Epithelial cell of proximal tubule (primary cell): ENCODE measurements at places on chromosomes 1 and 21.

- no peak for DNase-seq
These were observed 28.4 kb downstream of the SLC19A1 start for GRCh38 chr21:45513741-45514310.

GRCh38 chr1:118863688-118864087, 124.5 kb downstream of the TBX15 start:
- no peak for DNase-seq

- DNase-seq = no peak
These were observed 19.6 kb upstream of the RBM15 start for GRCh38 chr1:110319332-110320167.

DNA sequence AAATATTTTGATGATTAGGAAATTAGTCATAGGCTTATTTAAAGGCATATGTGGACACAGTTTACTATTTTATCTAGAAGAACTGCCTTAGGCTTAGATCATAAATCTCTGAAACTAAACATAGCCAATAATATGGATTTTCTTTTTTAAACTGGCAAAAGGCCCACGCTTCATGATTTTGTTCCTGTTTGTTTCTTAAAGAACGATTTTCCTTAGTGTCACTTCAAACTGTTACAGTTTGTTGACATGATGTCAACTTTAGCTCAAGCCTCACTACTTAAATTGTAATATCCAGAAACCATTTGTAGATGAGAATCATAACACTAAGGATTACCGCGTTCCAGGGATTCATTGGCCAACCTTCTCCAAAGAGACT, 322.6 kb downstream of the HHIPL2 start:
- no peak for DNase-seq

DNA sequence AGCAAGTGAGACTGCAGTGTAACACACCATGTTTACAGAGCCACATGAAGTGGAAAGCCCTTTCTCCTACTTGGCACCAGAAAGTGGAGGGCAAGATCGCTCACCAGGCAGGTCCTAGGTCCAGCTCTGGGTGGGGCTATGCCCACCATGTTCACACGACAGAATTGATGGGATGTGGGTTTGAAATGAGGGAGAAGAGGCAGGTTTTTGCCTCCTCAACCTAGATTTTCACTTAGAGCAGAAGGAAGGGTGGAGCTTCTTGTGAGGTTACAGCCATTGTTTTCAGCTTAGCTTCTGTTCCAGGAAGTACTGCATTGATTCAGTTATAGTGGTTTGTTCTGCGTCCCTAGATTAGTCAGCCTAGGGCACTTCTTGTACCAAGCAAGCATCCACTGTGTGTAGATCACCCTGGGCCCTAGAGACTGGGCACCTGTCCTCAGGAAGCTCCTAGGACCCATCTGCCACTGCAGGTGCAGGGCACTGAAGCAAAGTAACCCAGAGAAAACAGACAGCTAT, 2.3 kb downstream of the CD53 start:
- DNase-seq = no peak

GRCh38 chr1:197736685-197737084, 38.6 kb downstream of the DENND1B start:
- DNase-seq = no peak

DNA sequence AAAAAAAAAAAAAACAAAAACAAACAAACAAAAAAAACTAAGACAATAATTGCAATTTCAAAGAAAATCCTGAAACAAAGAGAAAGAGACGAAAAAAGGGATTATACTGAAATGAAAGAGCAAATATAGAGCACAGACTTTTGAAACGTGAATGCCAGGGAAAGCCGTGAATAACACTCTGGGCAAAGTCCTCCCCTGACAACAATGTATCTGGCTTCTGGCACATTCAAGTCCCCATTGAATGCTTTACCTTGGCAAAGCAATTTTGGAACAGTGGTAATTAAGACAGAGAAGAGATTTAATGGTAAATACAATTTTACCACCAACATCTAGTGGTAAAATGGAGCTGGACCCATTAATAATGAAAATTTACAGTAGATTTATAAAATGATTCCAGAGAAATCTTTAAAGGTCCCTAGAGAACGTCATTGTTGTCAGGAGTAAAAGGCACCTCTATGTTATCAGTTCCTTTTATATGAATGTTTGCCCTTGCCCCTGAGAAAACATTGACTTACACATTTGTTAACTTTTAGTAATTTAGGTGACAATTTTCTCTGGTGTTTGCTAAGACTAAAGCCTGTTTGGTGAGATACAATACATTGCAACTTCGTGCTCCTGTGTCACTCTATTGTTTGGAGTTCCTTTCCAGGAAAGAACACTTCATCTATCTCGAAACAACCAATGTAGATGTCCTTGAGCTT, 89.7 kb downstream of the GREM2 start:
- DNase-seq = no peak

- no peak for DNase-seq
These were observed 244.8 kb downstream of the LRRIQ3 start for GRCh38 chr1:73953186-73953585.

DNA sequence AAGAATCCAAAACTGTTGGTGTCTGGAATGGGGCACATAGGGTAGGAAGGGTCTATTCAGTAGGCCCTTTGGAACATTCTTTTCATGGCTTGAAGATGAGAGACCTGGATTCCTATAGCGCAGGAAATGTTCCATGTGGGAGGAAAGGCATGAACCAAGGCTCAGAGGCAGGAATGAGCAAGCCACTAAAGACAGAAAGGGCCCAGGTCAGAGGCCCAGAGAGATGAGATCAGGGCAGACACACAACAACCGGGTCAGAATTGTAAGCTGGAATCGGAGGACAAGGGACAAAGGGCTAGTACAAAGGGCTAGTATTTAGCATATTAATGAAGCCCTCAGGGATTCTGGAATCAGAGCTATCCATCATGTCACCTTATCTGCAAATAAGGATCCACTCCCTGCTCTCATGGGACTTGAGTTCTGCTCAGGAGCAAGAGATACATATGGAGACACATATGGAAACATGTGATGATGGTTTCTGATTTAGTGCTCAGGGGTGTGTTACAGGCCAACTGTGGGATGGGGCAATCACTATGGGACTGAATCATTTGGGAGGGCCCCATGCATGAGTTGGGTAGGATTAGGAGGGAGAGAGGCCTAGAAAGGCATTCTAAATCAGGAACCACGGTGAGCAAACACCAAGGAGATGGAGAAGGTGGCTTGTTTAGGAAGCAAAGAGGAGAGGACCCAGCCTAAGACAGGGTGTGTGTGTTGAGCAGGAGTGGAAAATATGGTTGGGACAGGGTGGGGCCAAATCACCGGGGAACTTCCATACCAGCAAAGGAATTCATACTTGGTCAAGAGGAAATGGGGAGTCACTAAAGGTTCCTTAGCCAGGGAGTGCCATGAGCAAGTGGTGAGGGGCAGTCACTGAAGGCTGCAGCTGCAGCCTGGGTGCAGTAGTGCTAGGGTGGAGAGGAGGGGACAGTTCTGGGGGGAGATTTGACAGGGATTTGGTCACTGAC, 8.6 kb downstream of the NECTIN4 start:
- DNase-seq = no peak

- no peak for DNase-seq
These were observed 17.4 kb downstream of the PLOD1 start for GRCh38 chr1:11951901-11952300.

- no peak for DNase-seq
These were observed 30.4 kb downstream of the RRP1 start for GRCh38 chr21:43819511-43820405.

GRCh38 chr1:179061360-179062282, 20.2 kb upstream of the TOR3A start:
- no peak for DNase-seq
